ENCODE measurements at places on chromosomes 2 and 18.

DNA sequence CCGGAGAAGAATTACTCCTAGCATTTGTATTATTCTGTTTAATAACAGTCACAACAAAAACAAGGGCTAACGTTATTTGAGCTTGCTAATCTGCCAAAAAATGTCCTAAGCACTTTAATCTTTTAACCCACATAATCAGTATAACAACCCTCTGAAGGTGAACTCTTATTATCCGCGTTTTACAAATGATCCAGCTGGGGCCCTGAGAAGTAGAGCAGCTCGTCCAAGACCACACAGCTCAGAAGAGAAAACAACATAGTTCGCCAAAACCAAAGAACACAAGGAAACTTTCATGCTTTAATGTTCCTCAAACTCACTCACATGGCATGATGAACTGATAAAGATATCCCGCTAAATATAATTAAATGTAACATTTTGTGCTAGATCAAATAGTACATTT, 159.7 kb upstream of the ZNF236 start:
- DNase-seq = no peak

- no peak for DNase-seq
Observed at GRCh38 chr2:151315381-151315903, 26.0 kb upstream of the NMI start.

GRCh38 chr2:217948351-217948791, 54.4 kb downstream of the TNS1 start:
- no peak for DNase-seq

GRCh38 chr2:233124421-233125080, 64.4 kb downstream of the INPP5D start:
- DNase-seq = no peak

GRCh38 chr2:138267161-138267901, 234.2 kb upstream of the SPOPL start:
- no peak for DNase-seq

DNA sequence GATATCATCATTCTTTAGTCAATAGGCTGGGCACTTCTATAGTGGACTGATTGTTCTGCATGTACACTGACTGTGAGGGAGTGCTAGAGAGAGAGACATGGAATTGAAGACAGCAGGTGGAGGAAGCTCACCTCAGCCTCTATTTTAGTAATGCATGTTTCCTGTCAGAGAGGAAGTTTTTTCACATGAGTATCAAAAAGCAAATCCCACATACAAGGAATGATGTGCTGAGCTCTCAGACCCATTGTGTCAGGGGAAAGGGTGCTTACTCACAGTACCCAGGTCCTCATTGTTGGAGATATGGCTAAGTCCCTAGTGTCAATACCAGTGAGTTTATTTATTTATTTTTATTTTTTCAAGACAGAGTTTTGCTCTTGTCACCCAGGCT, 9.9 kb upstream of the CDK15 start:
- no peak for DNase-seq

DNA sequence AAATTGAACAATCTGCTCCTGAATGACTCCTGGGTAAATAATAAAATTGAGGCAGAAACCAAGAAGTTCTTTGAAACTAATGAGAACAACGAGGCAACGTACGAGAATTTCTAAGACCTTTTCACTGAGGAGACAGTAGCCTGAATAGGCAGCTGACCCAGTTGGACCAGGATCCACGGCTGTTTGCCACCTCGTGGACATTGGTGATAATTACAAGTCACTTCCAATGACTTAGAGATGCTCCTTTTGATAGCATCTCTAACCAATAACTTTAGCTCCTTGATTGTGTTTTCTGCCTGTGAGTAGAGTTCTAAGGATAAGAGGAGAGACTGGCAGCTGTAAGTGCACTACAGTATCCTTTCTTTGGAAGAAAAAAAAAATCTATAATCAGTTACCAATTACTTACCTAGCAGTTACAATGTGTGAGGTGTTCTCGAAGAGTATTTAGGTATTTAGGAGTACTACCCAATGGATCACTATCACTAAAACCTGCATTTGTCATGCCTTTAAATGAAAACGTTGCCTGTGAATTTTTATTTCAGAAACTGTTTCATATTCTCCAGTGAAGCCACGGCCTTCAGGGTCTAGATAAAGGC, 31.3 kb upstream of the CNTNAP5 start:
- peak; percentile 17 for DNase-seq

DNA sequence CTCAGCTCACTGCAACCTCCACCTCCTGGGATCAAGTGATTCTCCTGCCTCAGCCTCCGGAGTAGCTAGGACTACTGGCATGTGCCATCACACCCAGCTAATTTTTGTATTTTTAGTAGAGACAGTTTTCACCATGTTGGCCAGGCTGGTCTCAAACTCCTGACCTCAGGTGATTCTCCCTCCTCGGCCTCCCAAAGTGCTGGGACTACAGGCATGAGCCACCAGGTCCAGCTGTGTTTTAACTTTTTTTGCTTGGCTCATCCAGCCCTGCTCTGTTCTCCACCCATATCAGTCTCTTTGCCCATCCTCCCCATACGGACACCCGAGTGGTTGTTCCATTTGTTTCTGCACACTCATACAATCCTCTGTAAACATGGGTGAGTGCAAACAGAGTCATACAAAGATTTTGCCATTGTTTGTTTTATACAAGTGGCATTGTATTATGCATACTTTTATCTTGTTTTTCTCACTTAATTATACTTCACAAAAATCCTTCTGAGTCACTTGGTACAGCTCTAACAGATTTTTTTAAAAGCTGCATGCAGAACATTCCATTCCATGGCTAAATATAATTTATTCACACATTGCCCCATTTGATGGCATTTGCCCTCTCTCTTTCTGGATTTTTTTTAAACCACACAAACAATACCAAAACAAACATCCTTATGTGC, 5.3 kb downstream of the APOB start:
- DNase-seq = no peak

GRCh38 chr18:58578321-58578720, 50.6 kb downstream of the ALPK2 start:
- DNase-seq = no peak

Measured in activated T-cell treated with anti-CD3 and anti-CD28 coated beads, Interleukin-2, amount 50 U/mL, for 48 hours (primary cell).